AG04449 (cell line): ENCODE measurements at places on chromosomes 5 and 9.

DNA sequence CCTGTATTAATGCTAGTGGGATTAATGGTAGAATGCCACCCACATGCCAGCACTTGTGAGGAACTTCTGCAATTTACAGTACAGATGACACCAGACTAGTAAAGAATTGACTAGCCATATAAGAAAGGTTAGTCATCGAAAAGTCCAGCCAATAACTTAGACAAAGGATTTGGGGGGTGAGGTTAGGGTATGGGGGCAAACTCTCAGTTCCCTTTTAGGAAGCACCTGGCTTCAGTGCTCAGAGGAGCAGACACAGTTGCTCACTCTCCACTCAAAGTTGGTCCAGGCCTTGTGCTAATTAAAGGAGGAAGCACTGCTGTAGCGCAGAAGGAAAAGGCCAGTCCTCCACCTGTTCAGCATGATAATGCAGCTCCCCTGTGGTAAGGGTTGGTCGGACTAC lies 25.2 kb downstream of the TGFBR1 start:
- no peak for DNase-seq

DNA sequence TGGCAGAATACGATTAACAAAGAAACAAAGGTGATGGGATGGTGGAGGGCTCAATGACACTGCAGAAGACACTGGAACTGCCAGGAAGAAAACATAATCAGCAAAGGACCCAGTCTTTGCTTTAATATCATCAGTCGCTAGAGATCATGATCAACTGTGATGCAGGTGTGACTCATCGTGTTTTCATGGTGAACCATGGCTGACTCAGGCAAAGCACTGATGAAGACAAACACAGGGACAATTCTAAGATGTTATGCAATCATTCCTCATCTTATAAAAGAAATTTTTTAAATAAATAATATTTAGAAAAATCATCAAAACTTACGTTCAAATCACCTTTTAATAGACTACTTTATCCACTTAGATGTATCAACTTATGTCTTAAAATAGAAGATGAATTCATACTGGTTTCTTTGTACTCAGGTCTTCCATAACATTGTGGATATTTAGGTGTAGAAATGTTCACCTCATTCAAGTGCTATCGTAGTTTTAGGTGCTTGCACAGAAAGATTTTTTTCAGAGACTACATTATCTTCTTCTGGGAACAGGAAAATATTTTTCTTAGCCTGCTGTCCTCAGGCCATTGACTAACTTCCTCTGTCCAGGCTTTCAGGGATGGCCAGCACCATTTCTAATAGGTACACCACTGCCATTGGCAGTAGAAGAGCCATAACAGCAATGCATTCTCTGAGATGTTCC lies 673.4 kb upstream of the MEF2C start:
- peak; percentile 55 for DNase-seq

GRCh38 chr5:137595396-137596079 lies 96.4 kb upstream of the SPOCK1 start:
- no peak for DNase-seq

DNA sequence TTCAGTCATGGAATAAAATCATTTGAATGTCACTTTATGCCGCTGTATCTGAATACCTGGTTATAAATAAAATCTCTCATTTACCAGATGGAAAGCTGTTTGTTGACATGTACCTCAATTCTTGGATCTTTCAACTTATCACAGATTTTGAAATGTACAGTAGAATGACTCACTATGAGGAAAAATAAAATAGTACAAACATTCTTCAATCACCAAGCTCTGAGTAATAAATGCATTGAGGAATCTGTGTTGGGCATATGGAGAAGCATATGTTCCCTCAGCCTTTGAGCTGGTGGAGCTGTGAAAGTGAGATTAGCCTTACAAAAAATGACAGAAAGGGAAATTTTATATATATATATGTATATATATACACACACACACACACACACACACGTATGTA lies 175.4 kb downstream of the KIAA0825 start:
- no peak for DNase-seq

GRCh38 chr9:136143215-136144001 lies 24.7 kb upstream of the TMEM250 start:
- no peak for DNase-seq

DNA sequence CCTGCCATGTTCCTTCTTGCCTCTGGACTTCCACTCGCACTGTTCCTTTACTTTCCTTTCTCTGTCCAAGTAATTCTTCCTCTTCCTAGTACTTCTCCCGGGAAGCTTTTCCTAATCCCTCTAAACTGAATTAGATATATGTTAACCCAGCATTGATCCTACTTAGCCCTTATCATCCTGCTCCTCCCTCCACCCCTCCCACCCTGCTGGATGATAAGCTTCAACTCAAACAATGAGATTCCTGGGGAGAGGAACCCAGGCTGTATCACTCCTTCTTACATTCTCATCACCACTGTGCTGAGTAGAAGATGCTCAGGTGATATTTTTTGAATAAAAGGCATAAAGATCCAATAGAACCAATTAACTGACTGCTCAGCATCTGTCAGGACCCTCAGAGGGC lies 45.7 kb downstream of the CDK5RAP2 start:
- DNase-seq: no peak

GRCh38 chr5:39566891-39567290 lies 142.1 kb upstream of the DAB2 start:
- no peak for DNase-seq

DNA sequence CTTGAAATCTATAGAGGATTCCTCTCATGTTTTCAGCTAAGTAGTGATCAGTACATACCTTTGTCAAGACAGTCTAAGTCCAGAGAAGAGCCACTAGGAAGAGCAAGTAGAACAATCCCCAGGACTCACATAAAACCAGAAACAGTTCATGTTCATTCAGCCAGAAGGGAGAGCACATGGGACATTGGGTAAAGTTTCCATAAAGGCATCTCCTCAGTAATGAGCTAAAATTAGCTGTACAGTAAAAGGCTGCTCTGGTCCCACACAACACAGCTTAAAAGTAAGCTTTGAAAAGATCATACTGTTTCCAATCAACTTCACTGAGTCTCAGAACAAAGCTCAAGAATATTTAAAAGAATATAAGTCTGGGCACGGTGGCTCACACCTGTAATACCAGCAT lies 32.4 kb downstream of the HOMER1 start:
- no peak for DNase-seq

DNA sequence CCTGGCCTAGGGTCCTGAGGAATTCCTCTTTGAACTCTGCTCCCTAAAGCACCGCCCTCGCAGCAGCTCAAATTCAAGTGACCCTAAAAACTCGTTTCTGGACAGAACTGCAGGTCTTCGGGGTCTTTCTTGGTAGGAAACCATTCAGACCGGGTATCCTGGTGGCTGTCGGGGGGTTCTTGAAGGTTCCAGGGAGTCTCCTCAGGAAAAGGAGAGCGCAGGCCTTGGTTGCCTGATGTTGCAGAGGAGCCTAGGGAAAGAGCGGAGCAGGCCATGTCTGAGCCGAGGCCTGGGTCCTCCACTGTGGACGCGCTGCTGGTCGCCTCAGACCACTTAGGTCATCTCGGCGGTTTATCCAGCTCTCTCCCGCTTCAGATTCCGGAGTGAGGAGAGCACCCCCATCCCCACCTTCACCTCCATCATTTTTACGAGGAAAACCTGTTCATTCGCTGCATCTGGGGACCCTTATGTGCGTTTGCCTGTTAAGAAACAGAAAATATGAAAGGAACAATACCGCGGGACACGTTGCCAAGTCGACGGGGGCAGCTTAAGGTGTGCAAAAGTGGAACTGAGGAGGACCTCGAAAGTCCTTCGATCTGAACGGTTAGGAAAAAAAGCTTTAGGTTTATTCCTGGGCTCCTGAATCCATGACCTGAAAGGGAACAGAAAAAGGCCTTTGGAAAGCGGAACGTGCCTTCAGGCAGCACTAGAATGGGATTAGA lies 299.4 kb downstream of the PARP8 start:
- DNase-seq: no peak

DNA sequence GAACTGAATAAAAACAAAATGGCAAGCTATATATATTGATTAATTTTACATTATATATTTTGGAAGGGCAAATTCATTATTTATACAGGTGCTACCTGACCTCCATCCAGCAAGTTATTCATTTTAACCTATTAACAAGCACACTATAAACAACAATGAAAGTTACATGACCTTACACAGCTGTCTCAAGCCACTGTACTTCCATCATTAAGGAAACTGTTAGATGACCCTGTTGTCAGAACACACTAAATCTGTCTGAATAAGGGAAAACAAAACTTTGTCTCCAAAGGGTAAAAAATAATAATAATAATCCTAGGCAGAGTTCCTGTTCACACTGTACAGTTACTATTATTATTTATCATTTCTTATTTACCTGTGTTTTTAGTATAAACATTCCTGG lies 44.0 kb downstream of the NFIB start:
- DNase-seq: no peak

GRCh38 chr9:127589955-127590370 lies 22.1 kb upstream of the STXBP1 start:
- DNase-seq: no peak

- DNase-seq: no peak
Measured at GRCh38 chr9:89149726-89150125, 28.9 kb downstream of the SHC3 start.

DNA sequence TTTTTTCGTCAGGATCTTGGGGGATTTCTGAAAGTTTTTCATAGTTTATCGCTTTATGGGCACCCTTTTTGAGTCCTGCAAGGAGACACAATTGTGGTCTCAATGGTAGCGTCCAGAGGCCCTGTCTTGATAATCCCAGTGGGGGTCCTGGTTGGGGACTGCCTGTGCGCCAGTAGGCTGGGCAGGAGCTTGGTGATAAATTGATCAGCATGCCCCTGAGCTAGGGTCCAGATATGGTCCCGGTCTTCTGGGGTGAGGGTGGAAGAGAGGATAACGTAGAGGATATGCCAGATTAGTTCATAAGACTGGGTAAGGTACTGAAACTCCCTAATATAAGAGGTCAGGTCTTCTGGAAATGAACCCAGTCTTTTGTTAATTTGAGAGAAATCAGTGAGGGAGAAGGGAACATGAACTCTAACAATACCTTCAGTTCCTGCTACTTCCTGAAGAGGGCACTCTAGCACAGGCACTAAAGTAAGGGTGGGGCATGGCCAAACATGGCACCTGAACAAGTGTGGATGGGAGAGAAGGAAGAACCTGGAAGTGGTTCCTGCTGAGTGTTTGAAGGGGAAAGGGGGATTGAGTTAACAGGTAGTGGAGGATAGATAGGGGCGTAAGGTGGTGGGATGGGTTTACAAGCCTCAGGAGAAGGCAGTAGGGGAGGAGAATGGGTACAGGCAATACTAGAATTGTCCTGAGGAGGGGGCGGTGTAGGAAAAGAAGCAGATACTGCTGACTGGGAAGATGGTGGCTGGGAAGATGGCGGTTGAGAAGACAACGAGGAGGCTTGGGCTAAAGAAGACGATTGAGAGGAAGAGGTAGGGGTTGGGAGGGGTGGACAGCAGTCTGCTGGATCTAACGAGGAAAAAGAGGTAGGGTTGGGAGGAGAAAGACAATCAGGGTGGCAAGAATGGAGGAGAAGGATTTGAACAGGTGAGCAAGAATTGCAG lies 33.8 kb upstream of the ANXA2R start:
- no peak for DNase-seq

GRCh38 chr9:89037346-89037745 lies 46.1 kb downstream of the S1PR3 start:
- no peak for DNase-seq

GRCh38 chr9:102985162-102985895 lies 9.8 kb upstream of the CYLC2 start:
- DNase-seq: no peak
